Left colon (tissue), 2 donors: ENCODE measurements at places on chromosomes 3 and 15. TPM values are rescaled to one million over a fixed set of nuclear protein-coding genes. Genes with fewer than 3 reads are reported as not detected.

Gene MKRN3
- not detected for total RNA-seq

- DNase-seq: no peak
These were observed 5.3 kb upstream of the ALPK3 start for GRCh38 chr15:84811828-84812227.

DNA sequence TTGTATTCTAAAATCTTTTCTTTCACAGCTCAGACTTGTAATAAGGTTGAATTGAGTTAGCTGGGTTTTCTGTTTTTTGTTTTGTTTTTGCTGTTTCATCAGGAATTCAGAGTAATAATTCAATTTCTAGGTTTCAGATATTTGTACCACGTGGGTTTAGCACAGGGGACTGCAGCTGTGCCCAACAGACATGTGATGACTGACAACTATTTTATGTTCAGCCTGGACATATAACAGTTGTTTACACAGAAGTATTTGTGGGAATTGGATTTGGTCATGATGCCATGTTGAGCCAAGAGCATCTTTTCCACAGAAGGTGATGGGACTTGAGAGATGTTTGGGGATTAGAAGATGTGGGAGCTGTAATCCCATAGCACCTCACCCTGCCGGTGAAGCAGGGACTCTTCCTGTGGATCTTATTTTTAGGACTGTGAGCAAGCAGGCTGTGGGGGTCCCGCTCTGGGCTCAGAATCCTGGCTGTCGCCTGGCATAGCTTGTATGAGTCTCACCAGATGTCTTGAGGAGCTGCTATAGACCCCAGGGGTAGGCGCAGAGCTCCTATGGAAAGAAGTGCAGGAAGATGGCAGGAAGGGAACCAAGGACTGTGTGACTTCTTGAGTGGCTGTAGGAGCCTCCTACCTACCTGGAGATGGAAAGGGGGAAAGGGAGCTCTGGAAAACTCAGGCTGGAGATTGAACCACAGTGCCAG lies 23.7 kb downstream of the PXYLP1 start:
- no peak for DNase-seq

DNA sequence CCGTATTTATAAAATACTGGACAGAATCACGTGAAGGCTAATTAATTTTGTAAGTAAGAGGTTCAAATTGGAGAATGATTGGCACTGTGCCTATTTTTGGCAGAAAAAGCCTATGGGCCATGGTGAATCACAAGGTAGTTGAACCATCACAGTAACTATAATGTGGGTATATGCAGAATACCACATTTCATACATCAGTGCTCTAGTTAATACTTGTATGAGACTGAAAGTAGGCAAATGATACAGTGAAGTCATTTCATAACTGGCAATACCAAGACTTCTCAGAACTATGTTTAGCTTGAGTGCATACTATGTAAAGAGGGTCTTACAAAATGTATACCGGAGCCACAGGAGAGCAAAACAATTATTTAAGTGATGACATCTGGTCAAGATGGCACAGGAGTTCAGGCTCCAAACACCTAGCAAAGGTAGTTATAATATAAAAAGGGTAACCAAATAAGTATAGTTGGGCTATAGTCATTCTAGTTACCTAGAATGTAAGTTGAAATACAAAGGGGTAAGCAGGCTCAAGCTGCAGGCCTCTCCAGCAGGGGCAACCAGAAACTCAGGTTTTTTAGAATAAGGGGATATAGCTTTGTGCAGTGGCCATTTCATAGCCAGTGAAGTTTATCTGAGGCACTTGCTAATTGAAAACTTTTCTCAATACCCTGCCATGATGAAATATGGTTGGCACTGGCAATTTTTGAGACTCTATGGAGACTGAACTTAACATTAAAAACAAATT lies 19.1 kb downstream of the GPR160 start:
- DNase-seq: no peak

- no peak for DNase-seq
These were observed 112.1 kb downstream of the KLF13 start for GRCh38 chr15:31438601-31439265.
